NCI-H774 (cell line): ENCODE measurements at places on chromosomes 11 and 22.
A peak's percentile ranks its signal among the peaks of the same experiment; 100 is the strongest.

DNA sequence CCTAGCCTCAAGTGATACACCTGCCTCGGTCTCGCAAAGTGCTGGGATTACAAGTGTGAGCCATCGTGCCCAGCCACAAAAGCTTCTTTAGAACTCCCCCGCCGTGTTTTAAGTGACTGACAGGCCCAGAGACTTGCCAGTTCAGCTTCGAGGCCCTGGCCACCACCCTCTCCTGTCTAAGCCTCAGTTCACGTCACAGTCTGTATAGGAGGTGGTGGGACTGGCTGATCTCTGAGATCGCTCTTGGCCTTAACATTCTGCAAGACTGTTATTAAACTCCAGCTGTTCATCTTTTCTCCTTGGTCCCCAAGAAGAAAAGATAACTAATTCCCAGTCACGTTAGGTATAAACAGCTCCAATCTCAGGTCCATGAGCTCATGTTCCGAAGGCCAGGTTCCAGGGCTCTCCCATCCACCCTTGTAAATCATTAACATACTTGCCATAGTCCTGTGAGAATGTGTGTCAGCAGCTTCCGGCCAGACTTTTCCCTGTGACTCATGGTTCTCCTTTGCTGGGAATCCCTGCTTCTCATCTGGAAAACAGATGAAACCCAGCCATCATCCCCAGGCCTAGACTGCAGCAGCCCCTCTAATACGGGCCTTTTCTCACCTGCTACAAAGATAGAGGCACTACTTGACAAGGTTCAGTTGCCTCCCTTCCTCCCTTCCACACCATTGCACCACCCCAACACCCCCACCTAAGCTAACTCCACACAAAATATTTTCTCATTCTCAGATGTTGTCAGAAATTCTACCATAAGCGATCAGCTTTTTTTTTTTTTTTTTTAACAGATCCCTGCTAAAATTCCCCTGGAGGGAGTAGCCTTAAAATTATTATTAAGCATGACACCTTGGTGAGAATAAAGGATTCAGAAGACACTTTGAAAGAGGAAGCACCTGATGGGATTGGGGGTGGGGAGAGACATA is 5.6 kb upstream of the KIAA0930 start:
- DNase-seq, result no peak

- no peak for DNase-seq
These were observed 3.3 kb upstream of the FXYD6 start for GRCh38 chr11:117879516-117880480.

GRCh38 chr22:49395617-49396016 is 432.1 kb downstream of the BRD1 start:
- no peak for DNase-seq

GRCh38 chr11:36467916-36468315 is 42.2 kb downstream of the TRAF6 start:
- DNase-seq, result no peak

GRCh38 chr11:70876685-70877084 is 375.7 kb downstream of the SHANK2 start:
- peak; percentile 59 for DNase-seq

DNA sequence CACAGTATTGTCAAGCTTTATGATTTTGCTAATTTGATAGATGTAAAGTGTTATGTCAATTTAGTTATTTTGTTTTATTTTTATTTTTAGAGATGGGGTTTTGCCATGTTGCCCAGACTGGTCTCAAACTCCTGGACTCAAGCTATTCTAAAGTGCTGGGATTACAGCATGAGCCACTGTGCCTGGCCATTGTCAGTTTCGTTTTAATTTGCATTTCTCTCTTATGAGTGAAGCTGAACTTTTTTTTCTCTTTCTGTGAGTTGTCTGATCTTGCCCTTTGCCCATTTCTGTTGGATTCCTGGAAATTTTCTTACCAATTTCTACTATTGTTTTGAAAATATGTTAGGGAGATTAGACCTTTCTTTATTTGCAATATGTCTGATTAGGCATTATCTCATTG is 15.5 kb downstream of the NEU3 start:
- DNase-seq, result no peak

DNA sequence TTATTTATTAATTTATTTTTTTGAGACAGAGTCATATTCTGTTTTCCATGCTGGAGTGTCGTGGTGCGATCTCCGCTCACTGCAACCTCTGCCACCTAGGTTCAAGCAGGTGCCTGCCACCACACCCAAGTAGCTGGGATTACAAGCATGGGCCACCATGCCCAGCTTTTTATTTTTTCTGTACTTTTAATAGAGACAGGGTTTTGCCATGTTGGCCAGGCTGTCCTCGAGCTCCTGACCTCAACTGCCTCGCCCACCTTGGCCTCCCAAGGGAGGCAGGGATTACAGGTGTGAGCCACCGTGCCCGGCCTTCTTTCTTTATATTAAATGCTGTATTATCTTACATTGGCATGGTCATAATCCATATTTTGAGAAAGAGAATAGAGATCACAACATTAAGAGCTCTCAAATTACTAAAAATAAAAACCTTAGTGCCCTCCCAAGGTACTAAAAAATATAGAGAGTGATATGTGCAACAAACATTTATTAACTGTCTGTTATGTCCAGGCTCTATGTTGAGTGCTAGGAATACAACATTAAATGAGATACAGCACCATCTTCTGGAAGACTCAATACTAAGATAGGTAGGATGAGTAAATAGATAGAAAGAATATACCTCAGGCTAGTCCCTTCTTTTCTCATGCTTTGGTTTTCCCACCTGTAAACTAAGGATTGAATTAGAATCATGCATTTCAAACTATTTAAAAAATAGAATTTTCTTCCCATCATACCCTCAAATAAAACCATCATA is 84.1 kb downstream of the BBOX1 start:
- no peak for DNase-seq

DNA sequence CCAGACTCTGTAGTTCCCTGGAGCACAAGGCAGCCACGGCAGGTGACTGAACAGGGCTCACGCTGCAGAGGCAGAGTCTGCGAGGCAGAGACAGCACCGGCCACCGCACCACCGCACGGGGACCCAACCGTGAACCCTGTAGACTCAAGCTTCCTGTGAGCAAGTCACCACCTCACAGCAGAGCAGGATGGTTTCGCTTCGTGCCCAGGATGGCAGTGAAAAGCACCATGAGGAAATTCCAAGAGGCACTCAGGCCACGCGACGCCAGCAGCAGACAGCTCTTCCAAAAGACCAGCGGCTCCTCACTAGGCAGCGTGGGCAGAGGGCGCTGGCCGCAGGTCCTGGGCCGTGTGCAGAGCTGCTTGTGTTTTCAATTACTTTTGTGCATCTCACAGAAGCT is 24.5 kb downstream of the BRD1 start:
- no peak for DNase-seq

DNA sequence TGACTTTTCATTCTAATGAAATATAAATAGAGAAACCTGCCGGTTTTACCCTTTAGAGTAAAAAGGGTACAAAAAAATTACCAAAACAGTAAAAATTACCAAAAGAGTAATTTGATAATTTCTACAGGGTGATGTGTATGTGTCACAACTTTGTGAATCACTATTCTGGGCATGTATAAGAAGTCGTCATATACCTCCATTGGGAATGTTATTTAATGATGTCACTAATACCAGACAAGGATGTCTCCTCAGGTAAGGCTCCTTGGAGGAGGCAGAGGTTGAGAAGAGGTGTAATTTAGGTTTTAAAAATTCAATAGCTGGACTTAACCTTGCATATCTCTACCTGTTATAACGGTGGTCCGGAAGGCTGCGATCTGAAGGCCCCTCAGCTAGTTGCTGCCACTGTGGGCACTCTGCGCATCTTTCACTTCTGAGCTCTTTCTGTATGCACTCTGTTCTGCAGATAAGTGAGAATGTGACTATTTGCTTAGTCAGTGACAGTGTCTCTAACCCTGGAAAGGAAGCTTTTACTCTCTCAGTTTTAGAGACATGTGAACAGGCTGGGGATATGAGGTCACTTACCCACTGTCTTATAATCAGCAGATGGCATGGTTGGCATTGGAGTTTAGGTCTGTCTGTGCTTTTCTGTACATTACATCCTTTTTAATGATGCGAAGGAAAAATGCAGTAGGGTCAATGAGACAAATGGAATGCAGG is 987 bp upstream of the NCR3LG1 start:
- DNase-seq, result no peak

DNA sequence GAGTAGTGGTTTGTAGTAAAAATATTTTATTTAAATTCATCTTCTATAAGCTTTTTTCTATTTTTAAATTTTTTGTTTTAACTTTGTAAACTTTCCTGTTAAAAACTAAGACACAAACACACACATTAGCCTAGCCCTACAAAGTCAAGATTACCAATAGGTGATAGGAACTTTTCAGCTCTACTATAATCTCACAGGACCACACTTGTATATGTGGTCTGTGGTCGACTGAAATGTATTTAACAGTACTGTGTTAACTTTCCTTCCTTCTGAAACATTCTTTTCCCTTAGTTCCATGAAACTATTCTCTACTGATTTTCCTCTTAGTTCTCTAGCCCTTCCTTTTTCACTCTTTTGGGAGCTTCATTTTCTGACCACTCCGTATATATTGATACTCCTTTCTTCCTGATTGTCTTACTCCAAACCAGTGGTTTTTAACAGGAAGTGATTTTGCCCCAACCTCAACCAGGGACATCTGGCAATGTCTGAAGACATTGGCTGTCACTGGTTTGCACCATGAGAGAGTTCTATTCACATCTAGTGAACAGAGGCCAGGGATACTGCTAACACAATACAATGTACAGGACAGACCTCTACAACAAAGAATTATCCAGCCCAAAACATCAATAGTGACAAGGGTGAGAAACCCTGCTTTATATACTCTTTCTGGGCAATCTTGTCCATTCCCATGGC is 8.8 kb downstream of the ZW10 start:
- no peak for DNase-seq

- no peak for DNase-seq
These were observed 98.6 kb downstream of the MUC15 start for GRCh38 chr11:26473216-26474194.

GRCh38 chr11:64124147-64124546 is 41.8 kb downstream of the MACROD1 start:
- no peak for DNase-seq

DNA sequence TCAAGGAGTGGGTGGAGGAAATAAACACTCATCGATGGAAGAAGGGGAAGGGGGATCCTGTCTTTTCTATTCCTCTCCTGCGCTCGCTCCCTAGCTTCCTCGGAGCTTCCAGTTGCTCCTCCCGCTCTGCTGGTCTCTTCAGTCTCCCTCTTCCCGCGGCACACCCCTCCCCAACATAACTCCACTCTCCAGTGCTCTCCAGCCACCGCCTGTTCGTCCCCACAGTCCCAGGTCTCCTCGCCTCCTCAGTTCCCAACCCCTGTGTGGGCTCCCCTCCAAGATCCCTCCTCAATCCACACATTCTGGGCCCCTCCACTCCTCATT is 438 bp downstream of the ZW10 start:
- DNase-seq, result no peak

DNA sequence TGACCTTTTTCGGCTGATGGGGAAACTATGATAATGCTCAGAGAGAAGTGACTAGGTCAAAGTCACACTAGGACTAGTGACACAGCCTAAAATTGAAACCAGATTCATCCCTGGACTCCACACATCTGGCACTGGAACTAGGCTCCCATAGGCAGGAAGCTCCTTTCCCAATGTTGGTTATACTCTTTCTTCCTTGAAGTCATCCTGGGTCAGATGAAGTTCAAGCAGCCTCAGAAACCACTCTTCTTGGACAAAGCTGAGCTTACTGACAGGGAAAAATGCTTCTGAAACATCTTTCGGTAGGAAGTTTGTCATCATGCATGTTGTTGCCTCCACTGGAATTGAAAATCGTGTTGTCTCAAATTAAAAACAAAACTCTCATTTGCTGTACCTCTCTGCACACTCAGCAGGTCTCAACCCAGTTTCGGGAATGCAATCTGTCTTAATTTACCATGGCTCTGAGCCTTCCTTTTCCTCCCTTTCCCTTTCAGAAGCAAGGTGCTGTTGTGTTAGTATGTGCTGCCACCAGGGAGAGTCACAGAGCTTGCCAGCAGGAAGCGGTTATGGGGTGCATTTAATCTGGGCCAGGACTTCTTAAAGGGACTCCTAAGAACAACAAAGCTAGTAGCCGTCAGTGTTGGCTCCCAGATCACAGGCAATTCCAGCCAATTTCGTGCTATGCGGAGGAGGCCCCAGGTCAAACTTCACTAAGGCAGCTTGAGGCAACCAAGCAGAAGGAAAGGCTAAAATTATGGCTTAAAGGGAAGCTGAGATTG is 384.8 kb downstream of the TENM4 start:
- no peak for DNase-seq

DNA sequence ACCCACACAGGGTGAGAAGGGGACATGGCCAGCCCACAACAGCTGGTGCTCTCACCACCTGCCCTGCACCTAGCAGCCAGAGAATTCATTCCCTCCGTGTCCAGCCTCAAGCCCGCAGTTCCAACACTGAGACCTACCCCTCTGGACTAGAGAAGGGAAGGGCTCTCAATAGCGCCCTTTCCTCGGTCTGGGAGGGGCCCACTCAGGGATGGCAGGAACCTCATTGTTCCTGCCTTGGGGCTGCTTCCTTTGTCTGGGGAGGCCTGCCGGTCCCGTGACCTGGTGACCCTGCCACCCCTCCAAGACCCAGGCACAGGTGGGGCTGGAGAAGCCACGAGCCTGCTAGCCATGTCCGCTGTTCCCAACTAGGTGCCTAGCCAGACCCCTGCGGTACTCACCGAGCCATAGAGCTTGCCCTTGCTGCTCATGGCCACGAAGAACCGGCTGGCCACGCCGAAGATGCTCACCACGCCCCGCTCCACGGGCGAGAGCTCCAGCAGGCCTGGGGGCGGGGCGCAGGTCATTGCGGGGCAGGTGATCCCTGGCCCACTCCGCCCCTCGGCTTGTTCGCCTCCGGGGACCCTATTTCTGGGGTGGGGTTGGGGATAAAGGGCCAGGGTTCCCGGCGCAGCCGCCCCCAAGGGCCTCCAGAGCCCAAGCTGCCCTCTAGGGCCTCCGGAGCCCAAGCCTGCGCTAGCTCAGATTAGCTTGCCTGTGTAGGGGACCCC is 1.4 kb downstream of the FGF4 start:
- DNase-seq, result no peak

GRCh38 chr11:24497831-24498230 is 978 bp downstream of the LUZP2 start:
- DNase-seq, result no peak

DNA sequence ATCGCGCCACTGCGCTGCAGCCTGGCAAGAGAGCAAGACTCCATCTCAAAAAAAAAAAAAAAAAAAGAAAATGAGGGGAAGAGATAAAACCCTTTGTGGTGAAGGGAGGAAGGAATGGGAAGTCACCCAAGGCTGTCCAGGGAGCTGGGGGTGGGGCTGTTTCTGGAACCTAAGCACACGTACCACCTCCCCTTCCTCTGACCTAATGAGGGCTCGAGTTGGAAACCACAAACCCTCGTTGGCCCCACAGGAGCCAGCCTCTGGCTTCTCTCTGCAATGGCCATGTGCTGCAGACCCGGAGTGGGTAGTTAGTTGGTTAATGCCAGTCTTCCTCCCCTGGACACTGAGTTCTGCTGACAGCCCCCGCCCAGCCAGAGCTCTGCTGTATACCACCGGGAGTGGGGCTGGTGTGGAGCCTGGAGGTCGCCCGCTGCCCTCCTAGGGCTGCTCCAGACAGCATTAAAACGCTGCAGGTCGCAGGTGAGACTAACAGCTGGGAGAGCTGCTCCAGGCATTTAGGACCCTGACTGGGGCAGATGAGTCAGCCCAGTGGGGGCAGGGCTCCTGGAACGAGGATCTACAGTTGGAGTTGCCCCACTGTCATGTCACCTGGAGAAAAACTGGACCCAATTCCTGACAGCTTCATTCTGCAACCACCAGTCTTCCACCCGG is at the start of gene LGALS12:
Gene LGALS12, plus strand, starts transcription at position 228 of the 672 bp plus-strand sequence. Its CDS starts 375 bp downstream, at position 603.
- no peak for DNase-seq
